ENCODE measurements at places on chromosomes 7 and 10.

DNA sequence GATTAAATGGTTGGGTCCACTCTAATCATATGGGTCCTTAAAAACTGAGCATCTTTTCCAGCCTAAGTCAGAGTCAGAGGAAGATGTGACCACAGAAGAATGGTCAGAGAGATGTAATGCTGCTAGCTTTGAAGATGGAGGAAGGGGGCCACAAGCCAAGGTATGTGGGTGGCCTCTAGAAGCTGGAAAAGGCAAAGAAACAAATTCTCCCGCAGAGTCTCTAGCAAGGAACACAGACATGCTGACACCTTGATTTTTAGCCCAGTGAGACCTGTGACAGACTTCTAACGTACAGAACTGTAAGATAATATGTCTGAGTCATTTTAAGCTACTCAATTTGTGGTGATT lies 1.5 kb upstream of the EXOC6 start:
- DNase-seq, result no peak

GRCh38 chr7:48455363-48455762 lies 284.1 kb downstream of the ABCA13 start:
- DNase-seq, result no peak

- peak; percentile 56 for DNase-seq
These were observed 27.1 kb downstream of the ATXN7L1 start for GRCh38 chr7:105849122-105849855.

GRCh38 chr10:93701866-93702209 lies 554 bp downstream of the FRA10AC1 start:
- no peak for DNase-seq

DNA sequence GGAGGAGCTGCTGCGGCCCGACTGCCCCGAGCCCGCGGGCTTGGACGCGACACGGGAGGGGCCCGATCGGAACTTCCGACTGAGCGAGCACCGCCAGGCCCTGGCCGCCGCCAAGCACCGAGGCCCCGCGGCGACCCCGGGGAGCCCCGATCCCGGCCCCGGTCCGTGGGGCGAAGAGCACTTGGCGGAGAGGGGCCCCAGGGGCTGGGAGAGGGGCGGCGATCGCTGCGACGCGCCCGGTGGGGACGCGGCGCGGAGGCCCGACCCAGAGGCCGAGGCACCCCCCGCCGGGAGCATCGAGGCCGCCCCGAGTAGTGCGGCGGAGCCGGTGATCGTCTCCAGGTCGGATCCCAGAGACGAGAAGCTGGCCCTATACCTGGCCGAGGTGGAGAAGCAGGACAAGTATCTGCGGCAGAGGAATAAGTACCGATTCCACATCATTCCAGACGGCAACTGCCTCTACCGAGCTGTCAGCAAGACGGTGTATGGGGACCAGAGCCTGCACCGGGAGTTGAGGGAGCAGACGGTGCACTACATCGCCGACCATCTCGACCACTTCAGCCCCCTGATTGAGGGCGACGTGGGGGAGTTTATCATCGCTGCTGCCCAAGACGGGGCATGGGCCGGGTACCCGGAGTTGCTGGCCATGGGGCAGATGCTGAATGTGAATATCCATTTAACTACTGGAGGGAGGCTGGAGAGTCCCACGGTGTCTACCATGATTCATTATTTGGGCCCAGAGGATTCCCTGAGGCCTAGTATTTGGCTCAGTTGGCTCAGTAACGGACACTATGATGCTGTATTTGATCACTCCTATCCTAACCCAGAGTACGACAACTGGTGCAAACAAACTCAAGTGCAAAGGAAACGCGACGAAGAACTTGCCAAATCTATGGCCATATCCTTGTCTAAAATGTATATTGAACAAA lies 1.4 kb downstream of the OTUD1 start:
- peak; percentile 48 for DNase-seq

- no peak for DNase-seq
These were observed 295.9 kb downstream of the TFEC start for GRCh38 chr7:115734641-115735040.

DNA sequence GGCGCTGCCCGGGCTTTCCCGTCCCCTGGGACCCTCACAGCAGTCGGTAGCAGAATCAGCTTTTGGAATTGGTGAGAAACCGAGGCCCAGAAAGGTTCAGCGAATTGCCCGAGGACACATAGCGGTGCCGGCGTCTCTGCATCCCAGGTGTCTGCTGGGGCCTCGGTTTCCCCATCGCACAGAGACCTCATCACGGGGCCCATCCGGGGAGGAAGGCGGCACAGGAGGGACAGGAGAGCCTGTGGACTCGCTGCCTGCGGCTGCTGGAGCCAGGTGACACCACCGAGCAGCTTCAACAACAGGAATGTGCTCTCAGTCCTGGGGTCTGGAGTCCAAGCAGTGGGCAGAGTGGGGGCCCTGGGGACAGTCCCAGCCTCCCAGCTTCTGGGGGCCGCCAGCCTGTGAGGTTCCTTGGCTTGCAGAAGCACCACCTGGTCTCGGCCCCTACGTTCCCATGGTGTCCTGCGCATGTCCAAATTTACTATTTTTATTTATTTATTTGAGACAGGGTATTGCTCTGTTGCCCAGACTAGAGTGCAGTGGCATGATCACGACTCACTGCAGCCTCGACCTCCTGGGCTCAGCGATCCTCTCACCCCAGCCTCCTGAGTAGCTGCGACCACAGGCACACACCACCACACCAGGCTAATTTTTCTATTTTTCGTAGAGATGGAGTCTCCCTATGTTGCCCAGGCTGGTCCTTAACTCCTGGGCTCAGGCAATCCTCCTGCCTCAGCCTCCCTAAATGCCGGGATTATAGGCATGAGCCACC lies 539 bp upstream of the COX19 start:
- no peak for DNase-seq

GRCh38 chr7:87128861-87129267 lies 23.4 kb upstream of the DMTF1 start:
- DNase-seq, result no peak

- no peak for DNase-seq
These were observed 244.8 kb downstream of the BICC1 start for GRCh38 chr10:58757352-58758065.

DNA sequence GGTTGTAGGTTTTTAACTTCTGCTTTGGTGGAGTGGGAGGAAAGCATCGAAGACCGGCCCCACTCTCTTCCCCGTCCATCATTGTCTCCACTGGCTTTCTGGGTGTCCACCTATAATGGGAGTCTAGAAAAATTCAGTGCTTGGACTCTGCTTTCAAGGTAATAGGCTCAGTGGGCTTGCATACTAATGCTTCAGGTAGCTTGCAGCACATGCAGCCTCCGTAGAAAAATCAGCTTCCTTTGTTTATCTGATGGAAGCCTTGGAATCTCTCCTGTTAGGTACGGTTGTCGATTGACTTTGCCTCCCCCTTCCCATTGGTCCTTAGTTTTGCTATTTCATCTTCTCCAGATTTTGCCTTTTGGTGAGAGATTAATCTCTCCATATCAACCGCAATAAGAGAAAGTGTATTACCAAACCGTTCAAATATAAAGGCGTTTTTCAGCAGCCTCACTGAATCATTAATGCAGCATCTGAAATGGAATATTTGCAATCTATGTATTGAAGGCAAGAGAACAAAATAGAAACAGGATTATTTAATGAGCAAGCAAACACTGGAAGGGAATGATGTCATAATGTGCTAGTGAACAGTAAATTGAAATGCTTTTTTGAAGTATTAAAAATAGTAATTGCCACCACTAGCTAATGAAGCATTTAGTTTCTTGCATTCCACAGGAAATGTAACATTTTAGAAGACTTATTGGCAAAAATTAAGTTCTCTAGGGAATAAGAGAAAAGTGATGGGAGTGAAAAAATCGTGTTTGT lies 944 bp downstream of the AVL9 start:
- no peak for DNase-seq

- no peak for DNase-seq
These were observed 78.9 kb downstream of the VOPP1 start for GRCh38 chr7:55493408-55493807.

DNA sequence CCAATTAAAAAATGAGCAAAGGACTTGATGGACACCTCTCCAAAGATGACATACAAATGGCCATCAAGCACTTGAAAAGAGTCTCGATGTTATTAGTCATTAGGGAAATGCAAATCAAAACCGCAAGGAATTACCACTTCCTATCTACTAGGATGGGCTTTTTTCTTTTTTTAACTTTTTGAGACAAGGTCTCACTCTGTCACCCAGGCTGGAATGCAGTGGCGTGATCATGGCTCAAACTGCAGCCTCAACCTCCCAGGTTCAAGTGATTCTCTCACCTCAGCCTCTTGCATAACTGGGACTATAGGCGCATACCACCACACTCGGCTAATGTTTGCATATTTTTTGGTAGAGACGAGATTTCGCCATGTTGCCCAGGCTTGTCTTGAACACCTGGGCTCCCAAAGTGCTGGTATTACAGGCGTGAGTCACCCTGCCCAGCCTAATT lies 13.6 kb downstream of the NKX1-2 start:
- DNase-seq, result no peak

- DNase-seq, result no peak
These were observed 240.8 kb downstream of the ARHGAP12 start for GRCh38 chr10:31687663-31688482.

DNA sequence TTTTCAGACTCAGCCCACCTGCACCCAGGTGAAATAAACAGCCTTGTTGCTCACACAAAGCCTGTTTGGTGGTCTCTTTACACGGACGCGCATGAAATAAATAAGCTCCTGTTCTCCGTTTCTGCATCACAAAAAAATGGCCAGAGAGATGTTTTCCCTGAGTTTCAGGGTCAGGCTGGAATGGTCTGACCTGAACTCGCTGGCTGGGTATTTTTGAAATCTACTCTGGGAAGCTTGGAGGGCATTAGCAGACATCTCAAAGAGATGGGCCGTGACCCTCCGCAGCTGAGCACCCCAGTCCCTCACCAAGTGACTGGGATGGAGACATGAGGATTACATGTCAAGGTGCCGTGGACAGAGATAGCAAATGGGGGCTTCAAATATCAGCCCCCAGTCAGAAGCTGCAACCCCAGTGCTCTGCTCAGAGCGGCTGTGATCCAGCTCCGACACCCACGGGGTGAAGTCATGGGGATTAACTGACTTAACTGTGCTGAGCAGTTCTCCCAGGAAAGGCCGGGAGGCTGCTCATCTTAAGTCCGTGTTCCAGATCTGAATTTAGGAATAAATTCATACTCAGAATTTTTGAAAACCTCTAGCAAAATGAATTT lies 22.3 kb downstream of the CALML5 start:
- DNase-seq, result no peak

DNA sequence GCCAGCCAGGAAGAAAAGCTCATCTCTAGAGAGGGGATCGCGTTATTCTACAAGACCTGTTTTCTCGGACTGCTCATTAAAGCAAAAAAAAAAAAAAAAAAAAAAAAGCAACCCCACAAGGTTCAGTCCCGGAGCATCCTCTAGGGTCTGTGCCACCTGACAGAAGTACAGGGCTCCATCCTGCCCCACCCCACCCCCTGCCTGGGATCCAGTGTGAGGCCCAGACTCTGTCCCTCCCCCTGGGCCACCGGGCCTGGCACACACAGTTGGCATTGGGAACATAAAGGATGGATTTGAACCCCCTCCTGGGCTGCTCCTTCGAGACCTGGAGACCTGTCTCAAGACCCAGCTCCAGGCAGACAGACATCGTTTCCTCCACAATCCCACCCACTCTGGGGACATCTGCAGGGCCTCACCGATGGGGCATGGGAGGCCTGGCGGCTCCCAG lies 688 bp downstream of the ORAI2 start:
- no peak for DNase-seq

DNA sequence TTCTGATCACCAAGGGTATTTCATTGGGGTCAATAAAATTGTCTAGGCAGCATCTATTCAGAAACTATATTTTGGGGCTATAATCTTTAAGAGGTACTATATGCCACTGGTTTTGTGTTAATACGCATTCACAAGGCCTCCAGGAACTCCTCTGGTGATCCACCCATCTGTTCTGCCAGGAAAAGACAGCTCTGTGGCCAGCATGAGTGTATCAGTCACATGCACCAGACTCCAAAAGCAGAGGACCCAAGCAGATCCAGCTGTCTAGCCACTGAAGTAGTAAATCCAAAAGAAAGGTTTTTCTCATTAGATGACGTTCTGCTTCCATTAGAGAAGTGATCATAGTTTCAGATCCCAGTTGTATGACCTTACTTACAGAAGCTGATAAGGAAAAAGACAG lies 199.6 kb upstream of the CELF2 start:
- no peak for DNase-seq

DNA sequence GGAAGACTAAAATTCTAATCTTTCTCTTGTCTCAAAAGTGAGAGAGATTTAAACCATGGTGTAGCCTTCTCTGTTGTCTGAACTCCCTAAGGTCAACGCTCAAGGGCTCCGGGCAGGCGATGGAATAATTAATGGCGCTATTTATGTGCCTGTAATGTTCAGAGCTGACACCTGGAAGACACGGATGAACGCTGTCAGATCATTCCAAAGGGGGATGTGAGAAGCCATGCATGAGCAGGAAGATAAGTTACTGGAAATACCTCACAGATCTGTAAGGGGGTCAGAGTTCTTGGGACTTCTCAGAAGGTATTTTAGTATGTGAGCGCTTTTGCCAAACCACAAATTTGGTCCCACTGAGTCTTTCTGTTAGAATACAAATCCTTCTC lies 73.3 kb upstream of the MTPN start:
- no peak for DNase-seq

DNA sequence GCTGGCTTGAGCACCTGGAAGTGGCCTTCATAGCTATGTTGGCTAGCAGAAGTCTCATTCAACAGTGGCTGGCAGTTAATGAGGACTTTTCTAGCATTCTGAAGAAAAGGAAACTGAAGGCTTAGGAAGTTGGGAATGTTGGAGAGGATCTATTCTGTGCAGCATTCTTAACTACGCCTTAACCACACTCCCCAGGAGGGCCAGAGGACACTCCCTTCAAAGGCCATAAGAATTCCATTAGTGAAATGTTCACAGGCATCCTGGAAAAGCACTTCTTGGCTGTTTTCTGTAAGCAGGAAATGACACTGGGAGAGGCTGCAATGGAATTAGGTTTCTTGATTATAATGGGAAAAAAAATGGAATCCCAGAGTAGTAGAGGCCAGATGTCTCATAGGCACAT lies 188.9 kb downstream of the ARHGAP12 start:
- DNase-seq, result no peak

- DNase-seq, result no peak
These were observed 2.7 kb upstream of the ARHGAP22 start for GRCh38 chr10:48607356-48608278.

GRCh38 chr7:21412410-21412851 lies 15.5 kb upstream of the SP4 start:
- DNase-seq, result no peak

GRCh38 chr10:123682477-123682876 lies 16.3 kb downstream of the GPR26 start:
- DNase-seq, result no peak

- peak; percentile 87 for DNase-seq
These were observed at the start of gene BMS1 for GRCh38 chr10:42782446-42783180. BMS1 (plus strand) TSS chr10:42782795; CDS start chr10:42784395, 1,600 bp downstream.

- DNase-seq, result no peak
These were observed 85.7 kb downstream of the SUGCT start for GRCh38 chr7:40220421-40220911.

DNA sequence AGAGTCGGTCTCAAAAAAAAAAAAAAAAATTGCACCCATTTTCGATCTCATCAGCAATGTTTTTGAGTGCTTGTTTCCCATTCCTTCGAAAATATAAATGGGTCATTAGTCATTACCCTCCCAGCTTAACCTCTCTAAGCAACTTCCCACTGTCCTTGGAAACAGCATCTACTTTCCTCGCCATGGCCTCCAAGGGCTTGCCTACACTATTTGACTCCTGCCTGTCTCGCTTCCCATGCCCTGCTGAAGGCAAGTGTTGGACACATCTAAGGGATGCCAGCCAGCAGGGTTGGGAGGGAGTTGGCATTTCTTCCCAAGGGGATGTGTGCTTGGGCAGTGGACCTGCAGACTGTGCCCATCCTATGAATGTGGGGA lies 12.7 kb upstream of the RHBDD2 start:
- DNase-seq, result no peak
